Ovary (tissue), 10 donors: ENCODE measurements at places on chromosomes 1 and 21. TPM values are rescaled to one million over a fixed set of nuclear protein-coding genes. Genes with fewer than 3 reads are reported as not detected.

- H3K4me3 ChIP-seq: no peak overlapping the region
- H3K27me3 ChIP-seq: no peaks in the 10 kb centered on the region
- H3K36me3 ChIP-seq: no peaks in the 10 kb centered on the region
- H3K27ac ChIP-seq: no peak overlapping the region
- no peak for DNase-seq
- no peaks in the 10 kb centered on the region for H3K4me1 ChIP-seq
These were observed 28.2 kb downstream of the RNF220 start for GRCh38 chr1:44433209-44433608.

DNA sequence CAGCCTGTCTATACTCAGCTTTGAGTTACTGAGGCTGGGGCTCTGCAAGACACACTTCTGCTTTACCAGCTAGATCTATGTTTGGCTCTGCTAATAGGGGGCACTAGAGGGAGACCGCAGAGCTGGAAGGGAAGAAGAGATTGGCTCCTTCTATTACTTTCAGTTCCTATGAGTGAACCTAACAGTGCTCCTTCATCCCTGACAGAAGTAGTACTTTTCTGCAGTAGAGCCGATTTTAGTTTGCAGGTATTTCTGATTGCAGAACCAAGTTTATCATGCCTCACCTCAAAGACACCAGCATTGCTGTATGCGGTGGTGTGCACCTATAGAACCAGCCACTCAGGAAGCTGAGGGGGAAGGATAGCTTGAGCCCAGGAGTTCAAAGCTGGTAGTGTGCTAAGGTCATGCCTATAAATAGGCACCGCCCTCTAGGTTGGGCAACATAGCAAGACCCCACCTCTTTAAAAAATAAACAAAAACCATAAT lies 5.7 kb upstream of the ZDHHC18 start:
- no peak overlapping the region for H3K4me3 ChIP-seq
- H3K36me3 ChIP-seq: no peaks in the 10 kb centered on the region

DNA sequence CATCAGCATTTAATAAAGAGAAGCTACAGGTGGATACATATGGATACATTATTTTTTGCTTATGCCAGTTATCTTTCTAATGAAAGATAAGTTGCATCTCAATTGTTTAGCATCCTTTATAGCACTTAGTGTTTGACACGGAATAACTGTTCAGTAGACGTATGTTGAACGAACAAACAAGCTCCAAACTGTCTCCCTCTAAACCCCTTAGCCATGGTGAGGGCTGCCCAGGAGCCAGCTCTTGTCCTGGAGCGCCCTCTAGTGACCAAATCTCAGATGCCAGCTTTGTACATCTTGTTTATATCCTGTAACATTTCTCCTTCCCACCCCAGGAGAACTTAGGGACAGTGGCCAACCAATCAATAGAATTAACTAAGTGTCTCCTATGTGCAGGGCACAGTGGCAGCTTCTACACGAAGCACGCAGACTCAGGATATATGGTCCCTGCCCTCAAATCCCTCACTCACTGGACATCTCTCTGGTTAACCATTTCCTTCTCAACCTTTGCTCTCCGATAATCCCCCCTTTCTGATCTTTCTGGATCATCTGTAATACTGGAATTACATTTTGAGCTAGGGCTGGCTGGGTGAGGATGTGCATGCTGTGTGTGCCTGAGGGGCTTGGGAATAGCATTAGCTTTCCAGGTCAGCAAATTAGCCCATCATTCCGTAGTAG lies 22.9 kb downstream of the KCNA10 start:
- no peak overlapping the region for H3K4me3 ChIP-seq
- no peaks in the 10 kb centered on the region for H3K27me3 ChIP-seq
- peaks cover 8% of the 10 kb centered on the region for H3K4me1 ChIP-seq
- no peak overlapping the region for H3K27ac ChIP-seq
- peak; percentile 85 for DNase-seq

- H3K4me1 ChIP-seq: peaks cover 3% of the 10 kb centered on the region
- no peak for DNase-seq
- no peaks in the 10 kb centered on the region for H3K27me3 ChIP-seq
- H3K4me3 ChIP-seq: no peak overlapping the region
- H3K27ac ChIP-seq: no peak overlapping the region
These were observed 4.6 kb upstream of the TMEM51 start for GRCh38 chr1:15148941-15149340.

GRCh38 chr1:15577691-15578090 lies 7.2 kb downstream of the AGMAT start:
- no peak overlapping the region for H3K4me3 ChIP-seq
- no peaks in the 10 kb centered on the region for H3K4me1 ChIP-seq
- DNase-seq: no peak
- no peaks in the 10 kb centered on the region for H3K36me3 ChIP-seq

DNA sequence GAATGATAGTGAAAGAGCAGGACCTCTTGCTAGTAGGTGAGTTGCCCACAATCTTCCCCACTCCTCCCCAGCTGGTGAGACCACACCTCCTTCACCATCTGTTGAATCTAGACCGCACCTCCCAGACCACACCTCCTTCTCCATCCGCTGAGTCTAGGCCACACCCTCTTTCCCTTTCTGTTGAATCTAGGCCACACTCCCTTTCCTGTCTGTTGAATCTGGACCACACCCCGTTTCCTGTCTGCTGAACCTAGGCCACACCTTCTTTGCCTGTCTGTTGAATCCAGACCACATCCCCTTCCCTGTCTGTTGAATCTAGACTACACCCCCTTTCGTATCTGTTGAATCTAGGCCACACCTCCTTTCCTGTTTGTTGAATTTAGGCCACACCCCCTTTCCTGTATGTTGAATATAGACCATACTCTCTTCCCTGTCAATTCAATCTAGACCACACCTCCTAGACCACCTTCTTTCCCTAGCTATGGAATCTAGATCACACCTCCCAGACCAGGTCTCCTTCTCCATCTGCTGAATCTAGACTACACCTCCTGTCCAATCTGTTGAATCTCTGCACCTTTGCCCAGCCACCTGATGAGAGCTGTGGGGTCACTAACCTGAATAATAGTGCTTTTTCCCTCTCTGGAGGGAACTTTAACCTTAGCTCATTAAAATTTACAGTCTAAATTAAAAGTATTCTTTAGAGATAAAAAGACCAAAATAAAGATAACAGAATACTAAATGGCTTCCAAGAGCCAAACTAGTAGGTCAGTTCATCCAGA lies 116.3 kb downstream of the DAB1 start:
- no peaks in the 10 kb centered on the region for H3K4me1 ChIP-seq
- no peak overlapping the region for H3K4me3 ChIP-seq
- no peaks in the 10 kb centered on the region for H3K36me3 ChIP-seq

DNA sequence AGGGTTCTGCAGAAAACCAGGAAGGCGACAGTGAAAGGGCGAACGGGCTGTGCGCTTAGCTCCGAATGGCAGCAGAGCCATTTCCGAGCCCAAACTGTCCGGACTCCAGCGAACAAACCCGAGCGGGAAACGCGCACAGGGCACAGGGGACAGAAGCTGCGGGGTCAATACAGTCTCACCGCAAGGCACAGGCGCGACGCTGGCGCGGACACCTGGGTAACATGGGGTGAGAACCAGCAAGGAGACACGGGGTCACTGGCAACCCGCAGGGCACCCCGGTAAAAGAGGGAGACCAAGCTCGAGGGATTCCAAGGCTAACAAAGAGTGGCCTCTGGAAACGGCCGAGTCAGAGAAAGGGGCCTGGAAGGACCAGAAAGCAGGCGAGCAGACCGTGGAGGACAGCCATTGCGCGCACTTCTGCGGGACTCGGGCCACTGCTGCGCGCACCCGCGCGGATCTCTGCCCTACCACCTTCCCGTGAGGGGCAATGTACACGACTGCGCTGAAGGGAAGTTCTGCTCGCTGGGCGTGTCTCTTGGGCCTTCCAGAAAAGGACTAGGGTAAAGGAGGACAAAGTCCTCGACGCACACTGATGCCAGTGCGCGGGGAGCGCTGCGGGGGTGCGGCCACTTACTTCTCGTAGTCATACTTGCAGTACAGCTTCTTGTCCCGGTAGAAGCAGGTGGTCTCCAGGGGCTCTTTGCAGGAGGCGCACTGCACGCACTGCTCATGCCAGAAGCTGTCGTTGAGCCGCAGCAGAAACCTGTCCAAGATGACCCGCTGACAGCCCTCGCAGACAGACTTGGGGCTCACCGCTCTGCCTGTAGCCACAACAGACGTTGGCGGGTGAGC lies 3.8 kb downstream of the LMX1A start:
- no peaks in the 10 kb centered on the region for H3K36me3 ChIP-seq
- no peaks in the 10 kb centered on the region for H3K27me3 ChIP-seq
- DNase-seq: no peak
- no peak overlapping the region for H3K27ac ChIP-seq

- no peak overlapping the region for H3K27ac ChIP-seq
- no peaks in the 10 kb centered on the region for H3K27me3 ChIP-seq
- DNase-seq: no peak
- H3K4me3 ChIP-seq: no peak overlapping the region
- peaks cover 1% of the 10 kb centered on the region for H3K4me1 ChIP-seq
- H3K36me3 ChIP-seq: no peaks in the 10 kb centered on the region
These were observed 253.2 kb downstream of the TOMM20 start for GRCh38 chr1:234875328-234875952.

DNA sequence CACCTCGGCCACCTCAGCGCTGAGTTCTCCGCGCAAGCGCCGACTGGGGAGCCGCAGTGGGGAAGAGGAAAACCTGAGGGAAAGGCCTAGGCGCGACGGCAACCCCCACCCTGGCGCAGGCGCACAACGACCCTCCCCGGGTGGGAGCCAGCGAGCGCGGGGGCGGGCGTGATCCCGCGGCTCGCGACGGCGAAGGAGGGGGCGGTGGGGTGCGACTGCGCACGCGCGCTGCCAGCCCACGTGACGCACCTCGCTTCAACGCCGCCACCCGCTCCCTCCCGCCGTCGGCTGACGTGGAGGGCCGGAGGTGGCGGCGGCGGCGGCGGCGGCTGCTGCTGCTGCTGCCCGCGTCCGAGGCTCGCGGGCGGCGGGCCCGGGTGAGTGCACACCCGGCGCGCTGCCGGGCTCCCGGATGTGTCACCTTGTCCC lies at the start of the genes PIGP and TTC3:
TSS of gene PIGP (minus strand) at position 84 of the 429 bp plus-strand sequence. CDS start 556 bp downstream, outside the sequence.
TSS of gene TTC3 (plus strand) at position 267 of the 429 bp plus-strand sequence. CDS start 14,004 bp downstream, outside the sequence.
- no peaks in the 10 kb centered on the region for H3K27me3 ChIP-seq

- no peaks in the 10 kb centered on the region for H3K27me3 ChIP-seq
- H3K4me3 ChIP-seq: no peak overlapping the region
- no peak overlapping the region for H3K27ac ChIP-seq
- peaks cover 20% of the 10 kb centered on the region for H3K4me1 ChIP-seq
- H3K36me3 ChIP-seq: no peaks in the 10 kb centered on the region
These were observed 92.8 kb downstream of the C1orf21 start for GRCh38 chr1:184479435-184480167.

DNA sequence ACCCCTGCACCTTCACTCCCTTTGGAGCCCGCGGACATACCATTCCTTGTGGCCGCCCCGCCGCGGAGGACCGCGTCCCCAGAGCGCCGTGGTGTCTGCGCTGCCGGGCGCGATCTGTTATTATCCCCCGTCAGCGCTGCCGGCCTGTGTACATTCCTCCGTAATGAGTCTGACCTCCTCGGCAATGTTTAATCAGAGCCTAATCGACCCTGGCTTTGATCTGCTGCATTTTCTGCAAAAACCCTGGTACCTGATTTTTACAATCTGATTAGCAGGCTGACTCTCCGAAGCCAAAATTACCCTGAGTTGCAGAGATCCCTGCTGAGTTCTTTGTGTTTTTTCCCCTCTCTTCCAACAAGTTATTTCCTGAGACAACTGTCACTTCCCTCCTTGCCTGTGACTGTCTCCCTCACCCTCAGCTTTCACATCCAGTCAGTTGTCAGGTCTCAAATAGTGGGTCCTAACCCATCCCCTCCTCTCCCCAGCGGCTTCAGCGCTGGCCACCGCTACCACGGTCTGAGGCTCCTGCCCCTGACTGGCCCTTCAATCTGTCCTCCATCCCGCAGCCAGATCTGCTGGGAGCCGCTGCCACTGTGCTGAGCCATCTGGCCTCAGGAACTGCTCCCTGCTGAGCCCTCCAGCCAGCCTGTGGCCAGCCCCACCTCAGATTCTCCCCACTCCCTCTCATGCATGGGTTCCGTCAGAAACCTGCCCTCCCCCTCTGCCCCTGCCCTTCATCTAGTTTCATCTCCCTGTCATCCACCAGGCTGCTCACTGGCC lies 53.5 kb downstream of the GLIS1 start:
- H3K4me3 ChIP-seq: no peak overlapping the region
- no peaks in the 10 kb centered on the region for H3K36me3 ChIP-seq
- no peaks in the 10 kb centered on the region for H3K4me1 ChIP-seq
- no peaks in the 10 kb centered on the region for H3K27me3 ChIP-seq
- no peak overlapping the region for H3K27ac ChIP-seq

DNA sequence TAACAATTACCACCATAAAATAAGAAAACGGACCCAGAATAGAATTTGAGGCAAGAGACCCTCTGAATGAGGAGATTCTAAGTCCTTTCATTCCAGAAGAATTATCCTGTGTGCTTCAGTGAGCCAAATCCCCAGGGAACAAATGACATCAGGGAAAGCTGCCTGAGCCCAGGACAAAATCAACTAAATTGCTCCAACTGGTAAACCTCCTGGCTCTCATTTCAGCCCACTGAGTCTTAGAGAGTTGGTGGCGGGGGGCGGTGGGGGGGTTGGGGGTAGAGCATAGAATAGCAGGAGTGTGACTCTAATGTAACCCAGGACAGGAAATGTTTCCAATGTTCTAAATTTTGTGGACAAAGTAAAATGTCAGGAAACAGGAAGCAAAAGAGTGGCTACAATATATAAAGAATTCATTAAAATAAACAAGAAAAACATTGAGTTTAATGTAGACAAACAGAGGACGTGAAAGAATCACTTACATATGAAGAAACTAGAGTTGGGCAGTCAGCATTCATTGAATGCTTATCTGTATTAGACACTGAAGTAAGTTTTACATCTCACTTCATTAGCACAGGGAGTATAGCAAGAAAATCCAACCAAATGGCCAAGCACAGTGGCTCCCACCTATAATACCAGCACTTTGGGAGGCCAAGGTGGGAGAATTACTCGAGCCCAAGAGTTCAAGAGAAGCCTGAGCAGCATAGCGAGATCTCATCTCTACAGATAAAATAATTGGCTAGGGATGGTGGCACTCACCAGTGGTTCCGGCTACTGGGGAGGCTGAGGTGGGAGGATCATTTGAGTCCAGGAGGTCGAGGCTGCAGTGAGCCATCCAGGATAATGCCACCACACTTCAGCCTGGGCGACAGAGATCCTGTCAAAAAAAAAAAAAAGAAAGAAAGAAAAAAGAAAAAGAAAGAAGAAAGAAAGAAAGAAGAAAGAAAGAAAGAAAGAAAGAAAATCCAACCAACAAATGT lies 75.1 kb downstream of the DHRS3 start:
- no peak for DNase-seq
- H3K36me3 ChIP-seq: no peaks in the 10 kb centered on the region
- no peaks in the 10 kb centered on the region for H3K27me3 ChIP-seq
- H3K4me1 ChIP-seq: peaks cover 28% of the 10 kb centered on the region
- H3K27ac ChIP-seq: no peak overlapping the region

RAB42 gene
- 0.58 TPM for total RNA-seq

FAM131C gene
- total RNA-seq: 0.50 TPM

PTBP2 gene
- 25.3 TPM for total RNA-seq

CYP4A22 gene
- total RNA-seq: not detected
